ENCODE measurements at places on chromosomes 12 and 14.

DNA sequence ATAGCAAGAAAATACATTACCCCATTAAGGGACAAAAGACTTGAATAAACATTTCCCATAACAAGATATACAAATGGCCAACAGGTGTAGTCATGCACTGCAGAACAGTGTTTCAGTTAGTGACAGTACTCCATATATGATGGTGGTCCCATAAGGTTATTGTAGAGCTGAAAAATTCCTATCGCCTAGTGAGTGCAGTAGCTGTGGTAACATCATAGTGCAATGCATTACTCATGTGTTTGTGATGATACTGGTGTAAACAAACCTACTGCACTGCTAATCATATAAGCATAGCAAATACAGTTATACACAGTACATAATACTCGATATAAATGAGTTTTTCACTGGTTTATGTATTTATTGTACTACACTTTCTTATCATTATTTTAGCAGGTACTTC is 168.7 kb downstream of the C12orf75 start:
- no peak for DNase-seq

GRCh38 chr12:130961921-130962451 is 8.3 kb downstream of the ADGRD1 start:
- DNase-seq: no peak

GRCh38 chr14:29895591-29896083 is 32.0 kb downstream of the PRKD1 start:
- no peak for DNase-seq

DNA sequence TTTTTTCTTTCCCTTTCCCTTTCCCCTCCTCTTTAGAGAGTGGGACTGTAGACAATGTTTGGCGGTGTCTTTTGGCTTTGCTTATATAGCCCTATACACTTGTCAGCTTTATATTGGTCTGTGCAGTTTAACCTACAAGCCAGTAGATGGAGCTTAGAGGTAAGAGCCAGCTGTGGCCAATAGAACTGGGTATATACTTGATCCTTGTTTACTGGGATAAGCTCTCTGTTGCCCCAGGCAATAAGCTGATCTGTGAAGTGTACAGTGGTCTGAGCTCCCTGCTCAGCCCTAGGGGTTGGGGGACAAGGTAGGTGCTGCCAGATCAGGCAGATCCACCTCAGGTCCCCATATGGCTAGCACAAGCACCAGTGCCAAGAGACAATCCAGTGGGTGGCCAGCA is 434.1 kb downstream of the NOVA1 start:
- no peak for DNase-seq
